ENCODE measurements at places on chromosomes 11 and 22.

- no peak for DNase-seq
These were observed 9.8 kb upstream of the RAG1 start for GRCh38 chr11:36557991-36558390.

DNA sequence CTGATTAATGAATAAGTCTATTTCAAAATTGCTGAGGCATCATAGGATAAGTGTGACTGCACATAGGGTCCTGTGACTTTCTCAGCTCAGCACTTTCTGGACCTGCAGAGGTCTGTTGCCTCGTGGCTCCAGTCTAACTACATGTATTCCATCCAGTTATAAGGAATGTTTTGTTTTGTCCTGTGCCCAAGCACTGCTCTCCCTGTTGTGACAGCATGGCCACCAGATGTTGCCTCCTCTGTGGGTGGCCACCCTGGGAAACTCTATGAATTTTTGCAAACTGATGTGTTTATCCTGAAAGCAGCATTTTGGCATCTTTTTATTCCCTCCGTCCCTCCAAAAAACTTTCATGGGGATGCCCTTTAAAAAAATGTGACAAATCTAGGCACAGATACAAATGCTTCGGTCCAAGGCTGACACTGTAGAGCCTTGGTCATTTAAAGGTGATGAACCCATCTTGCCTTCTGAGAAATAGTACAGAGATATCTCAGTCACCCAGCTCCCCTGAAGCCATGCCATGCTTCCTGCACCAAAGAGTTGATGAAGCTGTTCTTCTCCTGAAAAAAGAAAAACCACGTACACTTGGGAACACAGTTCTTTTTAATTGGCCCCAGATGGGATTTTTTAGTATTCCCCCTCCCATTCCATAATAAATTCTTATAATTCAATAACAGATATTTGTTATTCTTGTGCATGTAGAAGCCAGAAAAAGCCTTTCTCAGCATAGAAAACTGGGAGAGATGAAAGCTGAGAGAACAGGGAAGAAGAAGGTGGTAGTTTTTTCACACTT is 72.6 kb downstream of the CCDC34 start:
- no peak for DNase-seq

GRCh38 chr11:57340039-57340615 is 2.0 kb downstream of the P2RX3 start:
- no peak for DNase-seq

GRCh38 chr11:59719556-59719955 is 5.9 kb upstream of the OR10V1 start:
- DNase-seq = no peak

- no peak for DNase-seq
These were observed 23.3 kb downstream of the RFPL3 start for GRCh38 chr22:32380991-32381390.

DNA sequence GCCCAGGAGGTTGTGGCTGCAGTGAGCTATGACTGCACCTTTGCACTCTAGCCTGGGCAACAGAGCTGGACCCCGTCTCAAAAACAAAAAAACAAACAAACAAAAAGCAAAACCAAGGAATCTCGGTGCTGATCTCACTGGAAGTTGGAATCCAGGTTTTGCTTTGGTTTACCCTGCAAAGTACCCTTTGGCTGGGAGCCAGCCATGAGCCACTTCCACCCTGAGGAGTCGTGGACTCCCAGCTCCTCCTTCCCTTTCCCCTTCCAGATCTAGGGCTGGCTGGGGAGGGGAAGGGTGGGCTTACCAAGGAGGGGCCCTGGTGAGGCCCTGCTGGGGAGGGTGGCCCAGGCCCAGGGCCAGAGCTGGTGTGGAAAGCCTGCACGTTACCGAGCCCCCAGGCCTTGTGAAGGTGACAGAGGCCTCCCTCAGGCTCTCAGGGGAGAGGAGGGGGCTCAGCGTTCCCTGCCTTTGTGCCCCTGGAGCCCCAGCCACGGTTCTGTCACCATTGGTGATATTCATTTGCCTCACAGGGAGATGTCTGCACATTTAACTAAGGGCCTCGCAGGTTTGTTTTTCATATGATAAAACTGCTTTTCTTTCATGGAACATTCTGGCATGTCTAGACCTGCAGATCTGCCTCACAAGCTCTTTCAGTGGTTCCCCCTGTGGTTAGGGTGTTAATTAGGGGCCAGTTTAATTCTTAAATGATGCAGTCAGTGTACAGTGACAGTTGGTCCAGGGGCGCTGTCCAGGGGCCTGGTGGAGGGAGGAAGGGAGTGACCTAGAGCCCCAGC is 29.0 kb downstream of the FBLN1 start:
- DNase-seq = no peak

DNA sequence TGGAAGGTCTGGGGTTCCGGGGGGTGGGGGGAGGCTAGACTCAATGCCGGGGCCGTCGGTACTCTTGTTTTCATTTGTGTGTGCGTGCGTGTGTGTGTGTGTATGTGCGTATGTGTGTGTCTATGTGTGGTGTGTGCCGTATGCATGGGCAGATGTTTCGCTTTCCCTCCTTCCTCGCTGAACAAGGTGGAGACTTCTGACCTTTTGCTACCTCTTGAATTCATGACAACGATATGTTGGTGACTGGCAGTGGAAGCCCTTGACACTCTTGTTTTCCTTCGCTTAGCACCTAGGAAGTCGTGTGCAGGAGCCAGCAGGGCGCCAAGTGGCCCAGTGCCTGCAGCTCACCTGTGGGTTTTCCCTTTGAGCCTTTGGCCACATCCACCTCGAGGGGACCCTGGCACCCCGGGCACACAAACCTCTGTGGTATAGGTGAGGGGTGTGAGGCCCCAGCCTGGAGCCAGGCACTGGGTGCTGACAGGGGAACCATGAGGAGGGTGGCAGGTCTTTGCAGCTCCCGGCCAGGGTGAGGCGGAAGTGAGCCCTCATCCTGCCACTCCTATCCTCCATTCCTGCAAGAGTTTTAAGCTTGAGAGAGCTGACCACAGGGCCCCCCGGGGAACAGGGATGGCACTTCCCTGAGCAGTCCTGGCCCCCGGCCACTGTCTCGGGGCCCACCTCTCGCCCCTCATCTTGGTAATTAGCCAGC is 19.3 kb upstream of the TMEM191C start:
- no peak for DNase-seq

GRCh38 chr11:32072872-32073643 is 17.8 kb upstream of the RCN1 start:
- no peak for DNase-seq

DNA sequence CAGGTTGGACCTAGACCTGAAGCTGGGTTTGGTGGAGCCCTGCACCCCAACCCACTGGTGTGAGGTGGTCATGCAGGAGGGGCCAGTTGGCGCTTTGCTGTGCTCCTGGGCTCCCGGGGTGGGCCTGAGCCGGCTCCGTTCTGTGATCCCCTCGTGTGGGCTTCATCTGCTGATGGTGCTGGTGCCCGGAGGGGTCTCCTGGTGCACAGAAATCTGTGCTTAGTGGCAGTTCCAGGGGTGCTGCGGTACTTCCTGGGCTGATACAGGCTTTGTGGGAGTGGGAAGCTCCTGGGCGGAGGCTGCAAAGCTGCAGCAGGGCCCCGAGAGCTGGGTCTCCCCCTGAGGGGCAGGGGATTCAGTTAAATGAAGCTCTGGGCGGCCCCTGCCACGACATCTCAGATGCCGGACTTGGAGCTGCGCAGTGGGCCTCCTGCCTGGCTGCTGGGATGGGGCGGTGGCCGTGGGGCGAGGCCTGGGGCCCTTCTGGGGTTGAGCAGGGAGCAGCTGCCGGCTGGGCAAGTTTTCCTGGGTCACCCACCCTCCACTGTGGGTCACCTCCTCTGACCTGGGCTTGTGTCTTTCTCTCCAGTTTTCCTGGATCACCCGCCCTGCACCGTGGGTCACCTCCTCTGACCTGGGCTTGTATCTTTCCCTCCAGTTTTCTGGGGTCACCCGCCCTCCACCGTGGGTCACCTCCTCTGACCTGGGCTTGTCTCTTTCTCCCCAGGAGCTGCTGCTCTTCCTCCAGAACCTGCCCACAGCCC is 410.5 kb downstream of the TBC1D22A start:
- DNase-seq = no peak

- DNase-seq = no peak
These were observed 21.1 kb downstream of the SIK3 start for GRCh38 chr11:117076941-117077691.
